ENCODE measurements at places on chromosomes 12 and 14. TPM values are rescaled to one million over a fixed set of nuclear protein-coding genes. Genes with fewer than 3 reads are reported as not detected.

NRXN3 gene
- not detected for total RNA-seq

TPH2 gene
- not detected for total RNA-seq

MIP gene
- total RNA-seq, result not detected

HSP90B1 gene
- total RNA-seq, result 452 TPM

EEF1AKMT3 gene
- total RNA-seq, result 3.7 TPM

PLEK2 gene
- 4.1 TPM for total RNA-seq

TSPAN19 gene
- total RNA-seq, result not detected

SERPINA5 gene
- not detected for total RNA-seq
